ENCODE measurements at places on chromosomes 2 and 18. TPM values are rescaled to one million over a fixed set of nuclear protein-coding genes. Genes with fewer than 3 reads are reported as not detected.
A peak's percentile ranks its signal among the peaks of the same experiment; 100 is the strongest.

DNA sequence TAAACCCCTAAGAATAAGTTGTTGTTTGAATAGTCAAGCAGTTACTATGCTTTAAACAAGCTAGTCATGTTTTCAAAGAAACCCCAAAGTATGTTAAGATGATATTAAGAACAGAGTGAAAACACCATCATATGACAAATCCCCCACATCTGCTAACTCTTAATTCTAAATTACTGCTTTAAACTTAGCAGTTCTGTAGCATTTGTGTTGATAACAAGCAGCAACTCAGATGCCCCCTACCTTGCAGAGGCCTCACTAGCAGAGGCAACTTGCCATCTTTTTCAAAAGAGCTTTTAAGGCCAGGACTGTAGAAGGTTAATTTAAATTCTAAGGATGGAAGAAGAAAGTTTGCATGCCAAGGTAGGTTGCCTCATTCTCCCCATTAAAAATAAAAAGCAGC is 376.2 kb downstream of the SETBP1 start:
- no peak for DNase-seq

- DNase-seq, result no peak
Measured at GRCh38 chr2:233813236-233814055, 35.3 kb downstream of the MROH2A start.

DNA sequence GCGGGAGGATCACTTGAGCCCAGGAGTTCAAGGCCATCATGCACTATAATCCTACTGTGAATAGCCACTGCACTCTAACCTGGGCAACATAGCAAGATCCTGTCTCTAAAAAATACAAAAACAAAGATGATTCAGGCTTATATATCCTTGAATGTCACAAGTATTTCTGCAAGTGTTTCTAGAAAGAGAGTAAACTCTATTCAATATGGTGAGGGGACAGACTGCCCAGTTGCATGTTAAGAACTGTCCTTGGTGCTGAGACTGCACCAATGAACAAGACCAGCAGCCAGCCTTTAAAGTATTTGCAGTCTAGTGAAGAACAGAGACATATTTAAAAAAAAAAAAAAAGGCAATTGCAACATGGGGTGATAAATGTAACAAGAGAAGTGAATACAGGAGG is 16.4 kb downstream of the MAP3K19 start:
- DNase-seq, result no peak

- DNase-seq, result no peak
Measured at GRCh38 chr2:160293391-160294091, 93.5 kb upstream of the ITGB6 start.

- DNase-seq, result no peak
Measured at GRCh38 chr2:73087311-73087710, 15.8 kb upstream of the SFXN5 start.

- peak; percentile 23 for DNase-seq
Measured at GRCh38 chr18:45326505-45326904, 288.8 kb upstream of the SLC14A2 start.

DNA sequence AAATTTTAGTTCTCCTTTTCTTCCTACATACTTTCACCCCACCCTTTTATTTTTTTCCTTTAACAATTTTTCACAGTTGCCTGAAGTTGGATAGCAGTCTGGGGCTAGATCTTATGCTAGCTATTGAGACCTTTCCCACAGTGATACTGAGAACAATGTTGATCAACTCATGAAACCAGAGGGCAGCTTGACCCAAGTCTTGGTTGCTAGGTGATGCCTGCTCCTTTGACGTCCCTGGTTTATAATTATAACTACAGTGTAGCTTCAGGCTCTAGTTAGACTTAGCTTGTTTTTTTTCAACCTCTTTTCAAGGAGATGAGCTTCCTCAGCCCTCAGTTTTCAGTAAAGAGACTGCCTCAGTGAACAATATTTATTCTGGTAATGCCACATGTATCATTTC is 648.5 kb downstream of the IRS1 start:
- DNase-seq, result no peak

SLC14A1 gene
- total RNA-seq, result 0.98 TPM

DNA sequence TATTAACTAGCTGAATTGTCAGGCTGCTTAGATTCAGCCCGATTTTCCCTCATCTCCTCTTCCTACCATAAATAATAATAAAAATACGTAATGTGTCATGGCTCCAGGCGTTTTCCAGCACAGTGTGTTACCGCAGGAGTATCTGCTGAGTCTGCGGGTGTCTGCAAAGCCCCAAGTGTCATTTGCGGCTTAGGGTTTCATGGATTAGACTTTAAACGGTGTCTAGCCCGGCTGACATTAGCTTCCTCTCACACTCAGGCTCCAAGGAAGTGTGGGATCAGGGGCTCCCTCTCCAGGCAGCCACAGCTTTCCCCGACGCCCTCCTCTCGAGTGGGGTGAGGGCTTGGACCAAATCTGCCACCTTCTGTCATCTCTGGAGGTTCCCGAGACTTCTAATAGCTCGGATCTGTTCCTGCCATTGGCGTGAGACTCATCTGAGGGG is 14.1 kb upstream of the HOXD1 start:
- DNase-seq, result no peak

PLCD4 gene
- 0.88 TPM for total RNA-seq

DNA sequence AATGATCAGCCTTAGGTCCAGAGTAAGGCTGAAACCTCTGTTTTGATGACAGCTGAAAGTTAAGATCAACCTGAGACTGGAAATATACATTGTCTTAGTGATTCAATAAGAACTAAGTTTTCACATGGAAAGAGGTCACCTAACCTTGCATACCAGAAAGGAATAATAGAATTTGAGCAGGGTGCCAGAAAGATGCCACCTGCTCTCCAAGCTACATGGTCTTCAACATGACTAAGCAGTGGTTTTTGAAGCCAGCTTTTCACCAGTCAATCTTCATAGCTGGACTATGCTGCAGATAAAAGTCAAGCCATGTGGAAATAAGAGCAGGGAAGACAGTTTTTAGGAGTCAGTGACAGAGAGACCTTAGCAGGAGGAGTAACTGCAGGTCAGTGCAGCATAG is 589.4 kb upstream of the SYT4 start:
- DNase-seq, result no peak

GLI2 gene
- 0.49 TPM for total RNA-seq

- peak; percentile 54 for DNase-seq
Measured at GRCh38 chr2:179861027-179861415, 391 bp downstream of the ZNF385B start.

DNA sequence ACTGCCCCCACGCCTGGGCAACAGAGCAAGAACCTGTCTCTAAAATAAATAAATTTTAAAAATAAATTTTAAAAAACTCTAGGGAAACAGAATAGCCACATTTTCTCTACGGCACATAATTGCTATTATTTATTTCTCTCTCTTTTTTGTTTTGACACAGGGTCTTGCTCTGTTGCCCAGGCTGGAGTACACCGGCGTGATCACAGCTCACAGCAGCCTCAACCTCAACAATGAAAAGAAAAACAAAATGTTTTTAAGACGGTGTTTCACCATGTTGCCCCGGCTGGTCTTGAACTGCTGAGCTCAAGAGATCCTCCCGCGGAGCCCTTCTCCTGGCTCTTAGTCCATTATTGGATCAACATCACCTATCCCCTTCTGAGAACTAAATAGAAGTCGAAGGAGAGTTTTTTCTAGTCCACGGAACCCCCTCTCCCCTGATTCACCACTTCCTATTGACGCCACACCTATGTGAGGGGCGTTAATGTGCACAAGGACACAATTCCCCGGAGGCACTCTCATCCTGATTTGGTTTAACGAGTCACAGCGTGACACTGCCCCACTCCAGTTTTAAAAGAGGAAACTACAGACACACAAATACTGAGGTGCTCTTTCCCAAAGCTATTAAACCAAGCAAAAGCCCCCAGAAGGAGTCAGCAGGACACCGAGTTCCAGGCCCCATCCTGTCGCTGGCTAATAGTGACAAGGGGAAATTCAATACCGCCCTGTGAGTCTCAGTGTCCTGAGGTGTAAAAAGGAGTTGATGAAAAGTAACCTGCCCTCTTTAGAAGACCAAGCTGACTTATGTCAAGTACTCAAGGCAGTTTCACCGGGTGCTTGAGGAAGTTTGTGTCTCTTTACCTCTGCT is 1.1 kb downstream of the NPC1 start:
- DNase-seq, result no peak

CDH19 gene
- 4.1 TPM for total RNA-seq

TBR1 gene
- total RNA-seq, result not detected

DNA sequence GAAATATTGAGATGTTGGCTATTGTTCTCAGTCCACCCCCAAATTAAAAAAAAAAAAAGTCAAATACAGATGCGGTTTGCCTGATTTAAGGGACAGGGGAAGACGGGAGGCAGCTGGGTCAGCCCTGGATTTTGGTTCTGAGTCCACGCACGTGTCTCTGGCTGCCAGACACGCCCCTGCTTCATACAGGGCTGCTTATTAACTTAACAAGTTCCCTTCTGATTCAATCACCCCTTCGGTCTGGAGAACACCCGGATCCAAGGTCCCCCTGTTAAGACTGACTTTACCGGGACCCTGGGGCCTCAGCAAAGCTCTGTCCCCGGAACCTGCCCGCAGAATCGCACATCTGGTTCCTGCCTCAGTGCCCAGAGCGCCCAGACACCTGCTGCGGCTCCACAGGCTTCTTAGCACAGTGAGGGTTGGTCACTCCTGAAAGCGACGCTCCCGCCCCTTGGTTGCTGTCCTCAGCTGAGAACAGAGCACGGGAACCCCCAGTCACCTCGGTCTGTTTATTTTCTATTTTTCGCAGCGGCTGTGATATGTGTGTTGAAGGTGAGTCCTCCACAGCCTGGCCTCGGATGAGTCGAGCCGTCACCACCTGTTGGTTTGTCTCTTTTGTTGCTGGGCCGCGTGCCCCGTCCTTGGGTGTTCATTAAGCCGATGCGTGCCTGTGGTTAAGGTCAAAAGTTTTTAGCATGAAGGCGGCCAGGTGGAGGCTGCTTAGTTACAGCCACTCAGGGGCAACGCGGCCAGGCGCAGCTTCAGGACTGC is 57.2 kb downstream of the RTP5 start:
- DNase-seq, result peak; percentile 80

GRHL1 gene
- total RNA-seq, result 4.6 TPM

DNA sequence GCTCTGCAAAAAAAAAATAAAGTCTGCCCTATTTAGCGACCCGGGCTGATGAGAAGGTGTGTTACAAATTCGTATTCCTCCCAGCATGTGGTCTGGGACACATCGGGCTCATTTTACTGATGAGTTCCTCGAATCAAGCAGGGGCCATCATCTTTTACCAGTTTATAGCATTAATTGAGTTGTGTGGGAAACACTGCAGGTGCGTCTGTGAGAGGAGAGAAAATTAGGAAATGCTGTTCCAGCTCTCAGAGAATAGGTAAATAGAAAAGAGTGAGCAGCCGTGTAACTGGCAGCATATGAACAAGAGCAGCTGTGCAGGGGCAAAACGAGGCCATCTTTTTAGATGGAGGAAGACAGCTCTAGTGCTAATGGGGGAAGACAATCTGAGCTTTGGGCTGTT is 216.7 kb downstream of the SETBP1 start:
- no peak for DNase-seq

DAPL1 gene
- total RNA-seq, result not detected

GRCh38 chr2:119671016-119671415 is 8.0 kb upstream of the TMEM177 start:
- no peak for DNase-seq

KYNU gene
- 37.7 TPM for total RNA-seq

IL36A gene
- total RNA-seq, result not detected

DNA sequence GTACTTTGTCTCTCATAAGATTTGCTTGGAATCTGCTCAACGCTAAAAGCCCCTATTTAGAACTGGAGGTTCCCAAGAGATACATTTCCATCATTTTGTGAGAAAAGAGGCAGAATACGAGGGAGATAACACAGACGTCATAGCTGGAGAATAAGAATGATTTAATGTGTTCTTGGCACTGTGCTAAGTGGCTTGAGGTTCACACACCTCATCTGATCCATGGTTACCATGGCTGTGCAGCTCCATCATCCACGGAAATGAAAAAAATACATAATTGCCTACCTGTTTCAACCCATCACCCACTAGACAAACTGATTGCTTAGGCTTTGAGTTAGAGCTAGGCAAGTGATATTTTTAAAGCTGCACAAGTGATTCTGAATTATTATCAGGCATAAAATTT is 227.6 kb downstream of the SLC8A1 start:
- DNase-seq, result no peak

- DNase-seq, result no peak
Measured at GRCh38 chr2:69309351-69310110, 77.5 kb downstream of the GFPT1 start.

PPP1R7 gene
- total RNA-seq, result 30.1 TPM

DNA sequence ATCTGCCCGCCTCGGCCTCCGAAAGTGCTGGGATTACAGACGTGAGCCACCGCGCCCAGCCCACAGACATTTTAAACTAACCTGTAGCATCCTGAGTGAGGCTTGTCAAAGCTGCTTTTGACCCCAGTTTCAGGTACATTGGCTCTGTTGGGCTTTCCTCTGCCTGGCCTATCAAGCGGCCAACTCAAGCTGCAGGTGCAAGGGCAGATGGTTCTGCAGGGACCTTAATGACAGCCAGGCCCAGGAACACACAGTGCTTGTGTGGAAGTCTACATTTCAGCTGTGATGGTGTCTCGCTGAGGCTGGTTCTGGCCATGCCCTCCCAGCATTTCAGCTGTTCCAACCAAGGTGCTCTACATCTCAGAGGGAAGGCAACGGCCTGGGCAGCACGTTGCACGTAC is 18.4 kb downstream of the INPP4A start:
- no peak for DNase-seq

MEIS1 gene
- 7.6 TPM for total RNA-seq

DNA sequence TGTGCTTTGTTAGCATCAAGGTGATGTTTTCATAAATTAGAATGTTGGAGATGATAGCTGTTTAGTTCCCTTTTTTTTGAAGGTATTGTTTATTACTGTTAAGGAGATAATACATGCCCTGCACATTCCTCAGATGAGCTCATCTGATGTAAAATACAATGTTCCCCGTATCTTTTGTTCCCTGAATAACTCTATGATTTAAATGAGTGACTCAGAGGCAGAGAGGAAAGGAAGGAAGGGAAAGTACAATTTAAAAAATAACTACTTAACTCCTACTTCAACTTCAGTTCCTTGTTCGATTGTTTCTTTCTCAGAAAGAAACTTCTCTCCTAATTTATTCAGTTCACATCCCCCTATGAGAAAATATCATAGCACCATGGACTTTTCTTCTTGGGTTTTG is 208.7 kb downstream of the KCNE4 start:
- no peak for DNase-seq

COBLL1 gene
- 94.0 TPM for total RNA-seq

DNA sequence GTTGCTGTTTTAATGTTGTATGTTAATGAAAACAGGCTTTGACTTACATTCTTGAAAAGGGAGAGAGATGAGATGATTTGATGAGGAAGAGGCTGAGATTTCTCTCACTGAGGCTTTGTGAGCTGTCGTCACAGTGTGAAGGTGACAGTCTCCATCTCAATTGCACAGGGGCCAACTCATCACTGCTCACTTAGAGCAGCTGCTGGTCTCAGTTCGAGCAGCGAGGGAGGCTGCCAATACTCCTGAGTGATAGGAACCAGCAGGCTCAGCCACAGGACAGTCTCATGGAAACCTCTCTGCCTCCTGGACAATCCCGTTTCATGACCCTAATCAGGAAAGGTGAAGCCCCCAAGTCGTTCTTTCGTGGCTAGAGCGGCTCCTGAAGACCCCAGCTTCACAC is 170.7 kb upstream of the SOX11 start:
- no peak for DNase-seq

- DNase-seq, result no peak
Measured at GRCh38 chr2:230234845-230235244, 9.3 kb downstream of the SP140 start.

- DNase-seq, result no peak
Measured at GRCh38 chr2:227880460-227880859, 9.0 kb downstream of the DAW1 start.

- DNase-seq, result no peak
Measured at GRCh38 chr2:25548601-25549000, 124.8 kb downstream of the DTNB start.

All from right lobe of liver (tissue), 6 donors.